ENCODE measurements at places on chromosomes 2 and 18. TPM values are rescaled to one million over a fixed set of nuclear protein-coding genes. Genes with fewer than 3 reads are reported as not detected.

- DNase-seq: no peak
Observed at GRCh38 chr18:26524504-26525351, 23.6 kb downstream of the KCTD1 start.

- DNase-seq: no peak
Observed at GRCh38 chr2:208496129-208496528, 89.5 kb downstream of the PTH2R start.

DNA sequence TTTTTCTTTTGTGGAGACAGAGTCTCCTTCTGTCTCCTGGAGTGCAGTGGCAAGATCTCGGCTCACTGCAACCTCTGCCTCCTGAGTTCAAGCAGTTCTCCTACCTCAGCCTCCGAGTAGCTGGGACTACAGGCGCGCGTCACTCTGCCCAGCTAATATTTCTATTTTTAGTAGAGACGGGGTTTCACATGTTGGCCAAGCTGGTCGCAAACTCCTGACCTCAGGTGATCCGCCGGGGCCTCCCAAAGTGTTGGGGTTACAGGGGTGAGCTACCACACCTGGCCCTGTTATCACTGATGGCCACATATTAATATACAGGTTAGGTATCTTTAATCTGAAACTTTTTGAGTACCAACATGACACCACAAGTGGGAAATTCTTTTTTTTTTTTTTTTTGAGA lies 3.4 kb downstream of the MRPL35 start:
- no peak for DNase-seq

- DNase-seq: no peak
Observed at GRCh38 chr2:152861349-152861942, 143.0 kb downstream of the ARL6IP6 start.

GRCh38 chr2:98009887-98010760 lies 14.4 kb upstream of the TMEM131 start:
- no peak for DNase-seq

DNA sequence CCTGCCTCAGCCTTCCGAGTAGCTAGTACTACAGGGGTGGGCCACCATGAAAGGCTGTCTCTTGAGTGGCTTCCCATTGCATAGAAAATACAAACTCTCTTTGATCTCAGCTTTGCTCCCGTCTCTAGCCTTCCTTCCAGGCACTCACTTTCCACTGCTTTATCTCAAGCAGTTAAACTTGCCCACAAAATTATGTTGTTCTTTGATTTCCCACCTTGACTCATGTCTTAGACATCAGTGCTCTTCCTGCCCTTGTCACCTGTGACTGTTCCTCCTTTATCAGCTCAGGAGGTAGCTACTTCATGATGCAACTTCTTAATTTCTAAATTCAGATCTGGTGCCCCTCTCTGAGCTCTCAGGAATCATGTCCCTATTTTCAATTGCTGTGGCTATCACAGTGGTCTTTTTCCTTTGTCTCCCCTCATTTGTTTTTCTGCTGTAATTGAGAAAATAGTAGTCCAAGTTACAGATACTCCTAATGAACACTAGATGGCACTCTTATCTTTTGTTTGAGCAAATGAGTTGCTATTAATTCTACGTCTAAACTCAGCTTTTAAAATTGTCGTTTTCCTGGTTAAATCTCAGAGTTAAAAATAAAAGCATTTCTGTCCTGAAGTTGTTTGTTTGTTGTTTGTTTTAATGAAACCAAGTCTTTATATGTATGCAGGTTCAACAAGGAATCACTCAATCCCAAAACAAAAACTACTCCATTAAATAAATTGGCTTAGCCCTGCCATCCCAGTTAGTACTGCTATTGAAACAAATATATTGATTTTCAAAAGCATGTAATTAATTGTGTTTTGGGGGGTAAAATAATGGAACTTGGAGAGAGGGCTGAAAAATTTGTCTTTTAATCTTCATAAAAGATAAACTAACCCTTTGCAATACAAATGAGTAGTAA lies 46.9 kb upstream of the GREB1L start:
- DNase-seq: no peak

GRCh38 chr18:72613534-72613930 lies 69.4 kb upstream of the CBLN2 start:
- no peak for DNase-seq

AP1S3 gene
- total RNA-seq: 4.5 TPM

RNF25 gene
- total RNA-seq: 8.5 TPM

HOXD10 gene
- total RNA-seq: not detected

GRCh38 chr2:200254773-200255172 lies 51.7 kb upstream of the SPATS2L start:
- DNase-seq: no peak

DNA sequence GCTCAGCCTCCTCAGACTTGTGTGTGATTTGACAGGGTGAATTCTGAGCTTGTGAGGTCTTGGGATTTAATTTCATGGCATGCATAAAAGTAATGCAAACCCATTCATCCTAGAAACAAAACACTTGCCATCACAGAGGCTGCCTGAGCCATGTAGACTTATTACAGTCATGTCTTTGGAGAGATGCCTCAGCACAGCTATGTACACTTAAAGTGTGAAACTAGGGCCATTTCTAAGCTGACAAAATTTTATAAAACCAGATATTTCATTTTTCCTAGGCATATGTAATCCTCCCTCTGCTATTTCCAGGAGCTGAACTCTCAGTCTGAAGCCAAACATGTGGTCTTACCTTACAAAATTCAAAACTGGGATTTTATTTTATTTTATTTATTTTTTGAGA lies 322.2 kb upstream of the SPHKAP start:
- DNase-seq: no peak

Data from pancreas (tissue), 10 donors.